ENCODE measurements at places on chromosomes 4 and X.

DNA sequence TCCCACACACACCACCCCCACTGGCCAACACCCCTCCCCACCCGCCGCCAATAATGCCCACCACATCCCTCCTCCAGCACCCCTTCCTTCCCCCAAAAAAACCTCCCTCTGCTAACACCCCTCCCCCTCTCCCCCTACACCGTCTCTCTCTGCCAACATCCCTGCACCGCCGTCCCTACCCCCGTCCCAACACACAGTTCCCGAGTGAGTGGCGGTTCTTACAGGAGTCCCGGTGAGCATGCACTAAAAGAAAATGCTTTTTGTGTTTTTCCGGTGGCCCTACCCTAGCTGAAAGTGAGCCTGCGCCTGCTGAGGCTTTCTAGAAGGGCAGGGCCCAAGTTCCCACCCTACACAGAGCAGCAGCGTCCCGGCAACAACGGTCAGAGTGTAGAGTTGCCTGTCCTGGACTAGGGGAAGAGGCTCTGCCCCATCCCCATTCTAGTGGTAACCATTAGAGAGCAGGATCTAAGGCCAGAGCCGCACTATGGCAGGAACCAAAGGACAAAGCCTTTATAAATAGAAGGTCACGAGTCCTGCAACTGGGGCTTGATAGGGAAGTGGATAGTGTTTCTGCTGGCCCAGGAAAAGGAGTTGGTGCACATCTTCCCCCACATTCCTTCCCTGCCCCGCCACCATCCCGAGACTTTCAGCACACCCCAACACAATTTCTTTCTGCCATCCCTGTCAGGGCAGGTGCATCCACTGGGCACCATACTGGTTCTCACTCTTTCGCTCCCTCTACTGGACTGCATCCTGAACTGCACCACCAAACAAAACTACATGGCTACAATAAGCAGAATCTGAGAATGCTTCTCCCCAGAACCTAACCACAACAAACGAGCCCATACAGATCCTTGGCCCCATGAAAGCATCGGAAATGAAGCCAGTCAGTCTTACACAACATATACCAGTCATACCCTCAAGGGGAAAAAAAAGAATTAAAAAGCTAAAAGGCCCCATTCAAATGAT, 78.1 kb upstream of the PAGE3 start:
- DNase-seq = peak; percentile 47
- H3K36me3 ChIP-seq = no peaks in the 10 kb centered on the region
- H3K27me3 ChIP-seq = no peaks in the 10 kb centered on the region
- no peak overlapping the region for H3K4me3 ChIP-seq
- H3K4me1 ChIP-seq = peaks cover 6% of the 10 kb centered on the region
- H3K27ac ChIP-seq = no peak overlapping the region

DNA sequence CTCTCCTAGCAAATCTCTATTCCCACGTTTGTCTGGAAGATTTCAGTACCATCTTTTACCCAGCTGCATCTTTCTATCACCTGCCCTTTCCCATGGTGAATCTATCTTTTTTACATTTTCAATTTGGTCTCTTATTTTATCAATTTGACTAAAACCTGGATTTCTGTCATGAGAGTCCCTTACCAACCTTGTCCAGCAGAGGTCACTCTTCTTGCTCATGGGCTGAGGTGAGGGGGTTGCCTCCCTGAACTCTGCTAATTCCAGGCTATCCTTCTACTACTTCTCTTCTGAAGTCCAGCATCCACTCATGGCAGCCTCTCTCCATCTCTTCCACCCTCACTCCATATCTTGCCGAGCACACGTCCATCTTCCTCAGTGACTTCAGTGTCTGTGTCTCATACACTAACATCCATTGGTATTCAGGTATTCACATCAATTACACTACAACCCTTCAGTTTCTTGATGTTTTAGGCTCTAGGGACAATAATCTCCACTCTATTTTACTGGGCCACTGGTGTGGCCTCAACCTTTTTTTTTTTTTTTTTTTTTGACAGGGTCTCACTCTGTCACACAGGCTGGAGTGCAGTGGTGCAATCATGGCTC, 17.8 kb upstream of the ZNF827 start:
- no peak overlapping the region for H3K4me3 ChIP-seq
- no peaks in the 10 kb centered on the region for H3K4me1 ChIP-seq
- no peaks in the 10 kb centered on the region for H3K36me3 ChIP-seq
- no peak for DNase-seq
- no peaks in the 10 kb centered on the region for H3K27me3 ChIP-seq
- H3K27ac ChIP-seq = no peak overlapping the region

- H3K4me3 ChIP-seq = no peak overlapping the region
- DNase-seq = no peak
- no peaks in the 10 kb centered on the region for H3K36me3 ChIP-seq
- no peaks in the 10 kb centered on the region for H3K27me3 ChIP-seq
- H3K4me1 ChIP-seq = no peaks in the 10 kb centered on the region
These were observed 12.4 kb upstream of the TRIM2 start for GRCh38 chr4:153191795-153192363.

DNA sequence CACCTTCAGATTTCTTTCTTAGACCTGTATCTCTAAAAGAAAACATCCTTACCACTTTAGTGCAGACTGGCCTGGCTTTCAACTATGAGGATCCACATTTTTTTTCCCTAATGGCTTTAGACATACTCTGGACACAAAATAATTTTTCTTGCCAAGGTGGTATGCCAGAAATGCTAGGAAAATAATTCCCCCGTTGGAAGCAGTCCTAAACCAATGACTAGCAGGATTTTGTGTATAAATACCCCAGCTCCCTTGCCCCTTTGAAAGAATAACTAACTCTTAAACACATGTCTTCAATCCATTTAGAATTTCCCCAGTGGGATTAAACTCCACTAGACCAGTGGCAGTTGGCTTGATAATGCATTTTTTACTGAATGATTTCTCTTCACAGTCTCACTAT, 500.5 kb upstream of the FTHL17 start:
- no peak overlapping the region for H3K4me3 ChIP-seq
- no peaks in the 10 kb centered on the region for H3K27me3 ChIP-seq
- no peak for DNase-seq
- no peaks in the 10 kb centered on the region for H3K4me1 ChIP-seq

- H3K27ac ChIP-seq = no peak overlapping the region
- H3K4me3 ChIP-seq = no peak overlapping the region
- no peaks in the 10 kb centered on the region for H3K36me3 ChIP-seq
- no peaks in the 10 kb centered on the region for H3K4me1 ChIP-seq
- no peaks in the 10 kb centered on the region for H3K27me3 ChIP-seq
These were observed 52.8 kb downstream of the GPC4 start for GRCh38 chrX:133362538-133362937.

- no peak overlapping the region for H3K4me3 ChIP-seq
- H3K27me3 ChIP-seq = no peaks in the 10 kb centered on the region
- DNase-seq = no peak
These were observed 507.9 kb downstream of the MID1IP1 start for GRCh38 chrX:39309018-39309635.

DNA sequence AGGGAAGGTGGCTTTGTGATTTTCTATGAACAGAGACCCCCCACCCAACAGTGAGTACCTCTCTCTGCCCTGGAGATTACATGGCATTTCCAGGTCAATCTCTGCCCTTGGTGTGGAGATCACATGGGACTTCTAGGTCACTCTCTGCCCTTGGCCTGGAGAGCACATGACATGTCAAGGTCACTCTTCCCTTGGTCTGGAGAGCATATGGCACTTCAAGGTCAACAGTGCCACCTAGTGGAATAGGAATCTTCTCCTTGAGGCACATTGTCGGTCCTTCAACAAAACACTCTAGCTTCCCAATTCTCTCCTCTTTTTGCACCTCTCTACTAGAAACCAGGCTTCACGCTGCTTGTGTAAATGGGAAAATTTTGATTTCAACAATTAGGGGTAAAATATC, 66.2 kb upstream of the TACR3 start:
- no peaks in the 10 kb centered on the region for H3K36me3 ChIP-seq
- no peaks in the 10 kb centered on the region for H3K4me1 ChIP-seq
- H3K27ac ChIP-seq = no peak overlapping the region
- no peaks in the 10 kb centered on the region for H3K27me3 ChIP-seq
- H3K4me3 ChIP-seq = no peak overlapping the region

DNA sequence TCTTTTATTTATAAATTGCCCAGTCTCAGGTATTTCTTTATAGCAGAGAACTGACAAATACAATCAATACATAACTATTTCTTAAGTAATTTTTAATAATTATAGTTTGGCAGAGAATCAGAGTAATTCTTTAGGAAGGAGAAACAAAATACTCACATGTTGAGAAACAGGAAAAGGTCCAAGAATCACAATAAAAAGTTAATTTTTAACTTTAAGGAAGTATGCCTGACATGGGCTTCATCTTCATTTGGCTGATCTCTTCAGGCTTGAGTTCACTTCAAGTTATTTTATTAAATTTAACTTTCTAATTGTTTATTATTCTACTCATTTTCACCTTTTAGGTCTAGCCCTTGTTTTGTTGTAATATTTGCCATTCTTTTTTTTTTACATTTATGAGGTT, 36.1 kb upstream of the RNF150 start:
- no peak for DNase-seq
- H3K36me3 ChIP-seq = no peaks in the 10 kb centered on the region
- H3K4me1 ChIP-seq = no peaks in the 10 kb centered on the region

DNA sequence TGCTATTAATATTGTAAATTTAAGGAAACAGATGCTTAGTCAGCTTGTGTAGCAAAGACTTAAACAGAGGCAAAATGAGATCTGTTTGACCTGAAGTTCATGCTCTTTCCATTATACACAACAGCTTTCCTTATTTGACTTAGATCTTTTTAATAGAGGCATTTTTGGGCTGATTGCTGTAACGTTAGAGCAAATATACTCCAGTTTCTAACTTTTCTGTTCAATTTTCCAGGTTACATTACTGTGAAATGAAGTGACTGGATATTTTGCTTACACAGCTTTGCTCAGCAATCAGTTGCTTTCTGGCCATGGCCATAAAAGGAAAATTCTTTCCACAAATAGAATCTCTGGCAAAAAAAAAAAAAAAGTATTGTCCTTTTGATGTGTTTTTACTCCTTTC, 146.2 kb downstream of the PCDH7 start:
- no peaks in the 10 kb centered on the region for H3K27me3 ChIP-seq
- no peaks in the 10 kb centered on the region for H3K36me3 ChIP-seq
- no peak overlapping the region for H3K4me3 ChIP-seq
- no peak overlapping the region for H3K27ac ChIP-seq
- no peaks in the 10 kb centered on the region for H3K4me1 ChIP-seq

- H3K4me1 ChIP-seq = no peaks in the 10 kb centered on the region
- DNase-seq = no peak
- no peak overlapping the region for H3K27ac ChIP-seq
- H3K27me3 ChIP-seq = no peaks in the 10 kb centered on the region
These were observed 47.5 kb upstream of the KLHL13 start for GRCh38 chrX:118164138-118164537.

DNA sequence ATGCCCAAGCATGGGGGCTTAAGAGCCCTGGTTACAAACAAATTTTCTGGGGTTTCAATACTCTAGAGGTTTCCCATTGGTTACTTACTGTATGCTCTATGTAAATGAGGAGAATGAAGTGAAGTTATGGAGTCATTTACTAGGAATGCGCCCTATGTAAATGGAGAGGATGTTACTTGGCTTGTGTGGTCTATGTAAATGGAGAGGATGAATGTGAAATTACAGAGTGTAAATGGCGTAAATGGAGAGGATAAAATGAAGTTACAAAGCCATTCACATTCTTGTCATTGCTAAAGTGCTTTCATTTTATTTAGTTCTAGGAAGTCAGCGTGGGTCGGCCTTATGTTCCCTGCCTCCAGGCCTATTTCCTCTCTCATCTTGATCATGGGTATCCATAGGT, 810.5 kb upstream of the ADGRL3 start:
- DNase-seq = no peak
- H3K4me3 ChIP-seq = no peak overlapping the region
- no peaks in the 10 kb centered on the region for H3K4me1 ChIP-seq
- no peak overlapping the region for H3K27ac ChIP-seq

- H3K4me3 ChIP-seq = no peak overlapping the region
- H3K4me1 ChIP-seq = no peaks in the 10 kb centered on the region
- no peaks in the 10 kb centered on the region for H3K36me3 ChIP-seq
- H3K27me3 ChIP-seq = no peaks in the 10 kb centered on the region
- H3K27ac ChIP-seq = no peak overlapping the region
- no peak for DNase-seq
These were observed 253.5 kb downstream of the ARHGAP24 start for GRCh38 chr4:85728464-85728863.

GRCh38 chr4:168199260-168199957, 107.1 kb downstream of the ANXA10 start:
- H3K27ac ChIP-seq = no peak overlapping the region
- H3K4me1 ChIP-seq = no peaks in the 10 kb centered on the region
- H3K27me3 ChIP-seq = no peaks in the 10 kb centered on the region
- H3K4me3 ChIP-seq = no peak overlapping the region
- no peaks in the 10 kb centered on the region for H3K36me3 ChIP-seq

- no peaks in the 10 kb centered on the region for H3K27me3 ChIP-seq
- H3K36me3 ChIP-seq = no peaks in the 10 kb centered on the region
- H3K4me3 ChIP-seq = no peak overlapping the region
- no peaks in the 10 kb centered on the region for H3K4me1 ChIP-seq
- DNase-seq = no peak
These were observed 28.3 kb upstream of the EPHA5 start for GRCh38 chr4:65698631-65699030.

- no peaks in the 10 kb centered on the region for H3K4me1 ChIP-seq
- no peak for DNase-seq
- H3K27ac ChIP-seq = no peak overlapping the region
These were observed 21.5 kb downstream of the DNAAF6 start for GRCh38 chrX:107227780-107228485.

DNA sequence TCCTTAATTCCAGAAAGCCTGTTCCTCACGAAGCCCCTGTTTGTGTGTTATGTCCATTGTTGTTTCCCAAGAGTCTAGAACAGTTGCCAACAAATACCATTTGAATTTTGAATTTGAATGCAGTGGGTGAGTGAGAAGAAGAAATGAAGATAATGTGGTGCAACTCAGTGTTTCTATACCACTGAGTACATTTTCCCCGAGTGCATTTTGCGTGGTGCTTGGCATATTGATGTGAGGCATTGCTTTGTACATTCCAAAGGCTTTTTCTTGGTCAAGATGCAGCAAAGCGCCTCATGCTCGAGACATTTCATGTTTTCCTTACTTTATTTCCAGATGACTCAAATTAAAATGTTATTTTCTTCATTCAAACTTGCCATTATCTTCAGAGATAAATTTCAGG, 253.1 kb upstream of the RPS6KA3 start:
- H3K4me3 ChIP-seq = no peak overlapping the region
- no peaks in the 10 kb centered on the region for H3K27me3 ChIP-seq
- H3K36me3 ChIP-seq = no peaks in the 10 kb centered on the region
- H3K27ac ChIP-seq = no peak overlapping the region

DNA sequence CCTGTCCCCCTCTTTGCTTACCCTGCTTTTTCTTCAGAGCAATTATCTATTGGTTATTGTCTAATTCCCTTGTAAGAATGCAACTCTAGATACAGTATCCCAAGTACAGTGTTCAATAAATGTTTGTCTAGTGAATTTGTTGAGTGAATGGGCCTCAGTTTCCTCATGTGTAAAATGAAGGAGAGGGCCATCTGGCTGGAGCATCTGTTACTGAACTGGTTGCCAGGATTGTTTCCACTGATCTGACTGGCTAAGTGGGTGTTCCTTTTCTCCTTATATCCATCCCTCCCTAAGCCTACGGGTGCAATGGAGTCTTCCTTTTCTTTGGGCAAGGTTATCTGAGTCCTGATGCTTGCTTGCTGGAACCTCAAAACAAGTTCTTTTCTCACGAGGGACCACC, 185.2 kb upstream of the RPS6KA3 start:
- no peaks in the 10 kb centered on the region for H3K36me3 ChIP-seq
- H3K4me3 ChIP-seq = no peak overlapping the region
- DNase-seq = no peak
- H3K4me1 ChIP-seq = peaks cover 6% of the 10 kb centered on the region
- no peak overlapping the region for H3K27ac ChIP-seq
- H3K27me3 ChIP-seq = no peaks in the 10 kb centered on the region

All from CD8-positive, alpha-beta memory T cell (primary cell).